ENCODE measurements at places on chromosomes 7 and 10.

DNA sequence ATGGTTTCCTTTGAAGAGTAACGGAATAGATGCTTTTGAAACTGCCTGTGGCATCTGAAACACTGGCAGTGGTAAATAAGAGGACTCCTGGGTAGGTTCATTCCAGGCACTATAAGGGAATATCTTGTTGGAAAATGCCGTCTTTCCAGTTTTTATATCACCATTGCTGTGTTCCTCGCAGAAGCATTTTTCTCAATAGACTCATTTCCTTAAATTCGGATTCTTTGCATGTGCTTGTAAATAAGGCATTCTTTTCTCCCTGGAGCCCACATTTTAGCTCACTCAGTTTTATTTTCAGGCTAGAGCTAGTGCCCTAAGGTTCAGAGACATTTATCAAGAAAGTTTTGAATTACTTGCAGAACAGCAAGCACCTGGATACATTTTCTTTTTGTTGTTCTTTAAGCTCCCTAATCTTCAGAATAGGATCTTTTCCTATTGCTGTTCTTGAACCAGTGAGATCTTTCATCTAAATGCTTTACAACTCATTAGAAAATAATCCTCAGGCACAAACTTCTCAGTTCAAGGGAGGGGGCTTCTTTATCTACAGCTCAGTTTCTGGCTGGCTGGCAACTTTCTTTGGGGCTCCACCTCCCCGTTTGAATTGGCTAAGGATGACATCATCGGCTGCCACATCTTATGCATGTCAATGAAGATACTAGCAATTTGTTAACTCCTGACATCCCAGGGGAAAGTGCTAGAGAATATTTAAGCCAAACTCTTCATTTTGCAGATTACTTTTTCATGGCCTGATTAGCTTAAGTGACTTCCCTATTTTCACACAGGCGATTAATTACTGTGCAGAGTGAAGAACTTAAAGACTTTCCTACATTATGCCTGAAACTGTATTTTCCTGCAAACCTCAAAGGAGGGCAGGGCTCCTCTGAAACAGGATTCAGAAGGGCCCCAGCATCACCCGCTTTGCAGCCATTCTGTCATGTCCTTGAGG lies 133.7 kb upstream of the RSU1 start:
- DNase-seq, result peak; percentile 83

- DNase-seq, result no peak
These were observed 64.2 kb downstream of the LRMDA start for GRCh38 chr10:75495434-75496190.

DNA sequence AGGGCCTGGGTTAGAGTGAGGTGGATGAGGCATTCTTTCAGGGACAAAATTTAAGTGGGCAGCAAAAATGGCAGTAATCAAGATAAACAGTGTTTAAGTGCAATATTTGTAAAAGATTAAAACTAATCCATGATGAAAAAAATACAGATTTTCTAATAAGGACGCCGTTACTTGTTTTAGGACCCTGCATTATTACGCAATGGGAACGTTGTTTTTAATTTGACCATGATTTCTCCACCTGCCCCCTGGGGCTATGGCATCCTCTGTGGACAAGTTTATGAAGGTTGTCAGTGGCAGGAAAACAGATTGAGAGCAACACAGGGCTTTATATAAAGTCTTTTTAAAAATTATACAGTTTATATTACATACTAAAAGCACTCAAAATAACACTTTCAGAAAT lies 380.6 kb upstream of the PHF14 start:
- no peak for DNase-seq

- DNase-seq, result no peak
These were observed 37.0 kb downstream of the FAM171A1 start for GRCh38 chr10:15333909-15334649.

DNA sequence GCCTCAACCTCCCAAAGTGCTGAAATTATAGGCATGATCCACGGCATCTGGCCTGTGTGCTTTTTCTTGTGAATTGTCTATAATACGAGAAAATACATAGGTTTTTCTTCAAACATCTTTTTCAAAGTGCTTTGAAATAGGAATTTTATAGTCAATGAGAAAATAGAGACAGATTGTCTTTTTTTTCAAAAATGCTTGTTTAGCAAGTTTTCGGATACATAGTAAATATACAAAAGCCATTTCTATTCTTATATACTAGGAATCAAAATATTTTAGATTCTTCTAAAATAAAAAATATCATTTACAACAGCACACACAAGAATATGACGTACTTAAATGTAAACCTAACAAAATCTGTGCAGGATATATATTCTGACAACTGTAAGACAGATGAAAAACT lies 1.6 kb upstream of the LYZL2 start:
- no peak for DNase-seq

DNA sequence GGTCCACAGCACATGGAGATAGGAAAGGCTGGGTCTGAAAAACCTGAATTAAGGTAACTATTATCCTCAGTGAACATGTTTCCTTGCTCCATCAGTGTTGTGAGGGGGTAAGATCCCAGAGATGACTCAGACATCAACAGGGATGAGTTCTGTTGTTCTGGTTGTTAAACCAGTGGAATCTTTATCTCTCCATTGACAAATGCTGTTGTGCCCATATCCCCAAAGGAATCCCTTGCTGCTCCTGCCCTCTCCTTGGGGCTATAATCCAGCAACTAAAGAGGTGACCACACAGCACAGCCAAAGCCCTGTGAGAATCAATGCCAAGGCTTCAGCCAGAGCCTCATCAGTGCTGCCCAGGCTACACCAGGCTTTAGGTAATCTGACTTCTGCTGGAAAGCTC lies 113.4 kb downstream of the JAZF1 start:
- DNase-seq, result no peak

DNA sequence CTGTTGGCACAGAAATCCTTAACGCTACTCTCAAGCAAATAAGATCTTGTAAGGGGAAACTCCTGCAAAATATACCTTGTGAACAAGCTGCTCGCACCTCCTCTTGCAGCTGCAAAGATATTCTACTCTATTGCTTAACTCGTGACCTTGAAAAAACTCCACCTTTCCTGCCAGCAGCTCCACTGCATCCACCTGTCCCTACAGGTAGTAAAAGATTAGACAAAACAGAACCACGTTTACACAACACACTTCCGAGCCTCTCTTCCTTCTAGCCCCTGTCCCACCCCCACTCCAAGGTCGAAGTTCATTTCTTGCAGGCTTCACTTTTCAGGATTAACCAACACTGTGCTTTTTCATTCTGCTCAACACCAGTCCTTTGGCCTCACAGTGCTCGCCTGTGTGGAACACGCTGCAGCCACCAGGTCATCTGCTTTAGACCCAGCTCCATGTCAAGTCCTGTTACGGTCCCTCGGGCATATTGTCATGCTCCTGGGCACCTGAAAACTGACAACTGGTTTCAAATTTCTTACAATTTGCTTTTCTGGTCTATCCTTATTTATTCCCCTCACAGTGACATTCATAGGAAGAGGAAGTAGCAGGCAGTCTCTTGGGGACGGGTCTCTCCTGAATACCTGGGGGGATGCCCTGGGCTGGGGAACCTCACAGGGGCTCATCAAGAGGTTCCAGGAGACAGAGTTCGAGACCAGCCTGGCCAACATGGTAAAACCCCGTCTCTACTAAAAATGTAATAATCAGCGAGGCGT lies 165.8 kb upstream of the KLF14 start:
- no peak for DNase-seq

DNA sequence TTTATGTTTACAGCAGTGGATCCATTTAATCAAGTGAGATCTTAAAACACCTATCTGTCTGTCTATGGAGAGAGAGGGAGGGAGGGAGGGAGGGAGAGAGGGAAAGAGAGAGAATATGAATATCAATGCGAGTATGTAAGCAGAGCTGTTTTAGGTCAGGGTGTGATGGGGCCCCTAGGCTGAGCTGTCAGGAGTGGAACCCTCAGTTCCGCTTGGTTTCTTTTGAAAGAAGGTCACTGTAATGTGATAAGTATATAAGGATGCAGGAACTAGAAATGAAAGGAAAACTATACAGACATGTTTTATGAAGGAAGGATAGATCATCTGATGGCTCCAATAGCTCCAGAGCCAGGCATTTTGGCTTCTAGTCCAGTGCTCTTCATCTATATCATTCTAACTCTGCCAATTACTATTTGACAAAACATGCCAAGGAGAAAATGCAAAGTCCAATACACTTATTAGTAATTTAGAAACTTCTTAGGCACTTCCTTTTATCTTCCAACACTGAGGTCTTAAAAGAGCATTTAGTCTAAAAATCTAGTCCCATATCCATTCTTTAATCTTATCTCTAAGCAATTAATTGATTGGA lies 70.3 kb downstream of the NRCAM start:
- DNase-seq, result no peak

DNA sequence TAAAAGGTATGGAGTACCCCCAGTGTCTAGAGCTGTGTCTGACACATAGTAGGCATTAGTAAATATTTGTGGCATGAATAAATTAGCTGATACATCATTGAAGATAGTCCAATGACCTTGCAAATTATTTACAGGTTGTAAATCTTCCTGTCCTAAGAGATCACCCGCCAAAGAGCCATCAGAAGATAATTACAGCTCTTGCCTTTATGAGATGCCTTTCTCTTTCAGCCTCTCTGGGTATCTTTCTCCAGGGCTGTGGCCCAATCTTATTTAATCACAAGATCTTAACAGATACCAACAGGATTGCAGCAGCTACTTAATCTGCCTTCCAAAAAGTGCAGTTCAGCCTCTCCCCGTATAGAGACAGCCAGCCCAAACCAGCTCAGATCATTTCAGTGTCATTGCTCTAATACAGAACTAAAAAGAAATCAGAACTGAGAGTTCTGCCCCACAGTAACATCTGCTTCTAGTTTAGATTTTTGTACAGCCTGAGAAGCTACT lies 41.5 kb downstream of the MYOF start:
- peak; percentile 22 for DNase-seq

GRCh38 chr7:157905651-157906461 lies 569.1 kb downstream of the DNAJB6 start:
- peak; percentile 61 for DNase-seq

- DNase-seq, result no peak
These were observed 870 bp downstream of the ANK3 start for GRCh38 chr10:60388709-60389301.

DNA sequence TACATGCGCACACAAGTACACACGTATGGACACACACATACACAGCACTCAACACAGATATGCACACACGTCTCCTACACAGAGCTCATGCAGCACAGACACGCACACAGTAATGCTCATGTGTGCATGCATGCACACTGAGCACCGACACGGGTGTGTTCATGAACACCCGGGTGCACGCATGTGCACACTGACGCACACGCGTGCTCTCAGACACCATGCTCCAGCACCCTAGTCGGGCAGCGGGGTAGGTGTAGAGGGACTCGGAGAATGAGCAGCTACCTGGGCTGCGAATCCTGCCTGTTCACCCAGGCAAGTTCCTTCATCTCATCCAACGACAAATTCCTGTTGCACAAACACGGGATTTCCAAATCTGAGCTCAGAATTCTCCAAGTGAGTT lies 184.7 kb downstream of the MAD1L1 start:
- peak; percentile 58 for DNase-seq

GRCh38 chr7:54946271-54946670 lies 72.5 kb upstream of the EGFR start:
- DNase-seq, result no peak

DNA sequence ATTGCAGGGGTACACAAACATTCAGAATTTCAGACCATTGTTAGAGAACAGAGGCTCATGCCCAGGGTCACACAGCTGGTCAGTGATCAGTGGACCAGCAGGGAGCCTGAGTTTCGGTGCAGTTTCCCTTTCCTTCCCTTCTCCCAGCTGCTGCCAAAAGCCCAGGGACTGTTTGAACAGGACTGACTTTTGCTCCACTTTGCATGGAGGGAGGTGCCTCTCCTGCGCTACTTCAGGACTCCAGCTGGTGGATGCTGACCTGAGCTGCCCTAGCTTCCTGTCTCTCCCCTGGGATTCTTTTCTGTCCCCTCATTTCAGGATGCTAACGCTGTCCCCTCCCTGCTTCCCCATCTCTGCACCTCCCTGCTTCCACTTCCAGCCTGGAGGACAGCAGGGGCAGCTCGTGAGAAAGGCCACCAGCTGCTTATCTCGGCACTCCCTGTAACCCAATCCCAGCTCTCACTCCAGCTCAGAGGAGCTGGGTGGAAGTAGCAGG lies 14.5 kb downstream of the SH2D4B start:
- DNase-seq, result no peak
